Activated CD8-positive, alpha-beta T cell treated with anti-CD3 and anti-CD28 coated beads for 36 hours (primary cell): ENCODE measurements at places on chromosomes 12 and 14. TPM values are rescaled to one million over a fixed set of nuclear protein-coding genes. Genes with fewer than 3 reads are reported as not detected.

GRCh38 chr12:119842380-119842779 is 34.7 kb downstream of the CIT start:
- H3K27ac ChIP-seq = no peak overlapping the region
- no peaks in the 10 kb centered on the region for H3K4me1 ChIP-seq
- DNase-seq = no peak
- H3K4me3 ChIP-seq = no peak overlapping the region

The L2HGDH gene
- total RNA-seq = 18.4 TPM

DNA sequence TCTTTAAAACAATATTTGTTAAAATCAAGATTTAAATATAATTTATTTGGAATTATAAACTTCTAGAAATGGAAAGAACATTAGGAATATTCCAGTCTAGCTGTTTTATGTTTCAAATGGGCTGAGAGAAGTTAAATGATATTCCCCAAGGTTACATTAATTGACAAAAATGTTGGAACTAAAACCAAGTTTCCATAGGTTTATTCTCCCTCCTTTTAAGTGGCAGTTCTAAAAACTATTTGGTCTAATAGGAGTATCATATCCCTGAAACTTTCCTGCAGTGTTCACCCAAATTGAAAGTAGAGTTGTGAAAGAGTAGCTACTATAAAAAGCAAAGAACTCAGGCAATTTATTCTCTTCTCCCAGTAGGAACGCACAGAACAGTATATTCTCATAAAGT is 1185.5 kb downstream of the LRFN5 start:
- no peaks in the 10 kb centered on the region for H3K4me1 ChIP-seq
- no peak for DNase-seq
- no peak overlapping the region for H3K27ac ChIP-seq
- no peaks in the 10 kb centered on the region for H3K36me3 ChIP-seq
- no peaks in the 10 kb centered on the region for H3K27me3 ChIP-seq

GRCh38 chr14:70907176-70907995 is at the start of gene PCNX1:
Gene PCNX1 (plus strand): TSS chr14:70907459. CDS start chr14:70907851, 392 bp downstream.
- H3K36me3 ChIP-seq = peaks cover 13% of the 10 kb centered on the region
- peak within 1 kb of the TSS; percentile 92 for H3K27ac ChIP-seq
- H3K4me3 ChIP-seq = peak within 1 kb of the TSS; percentile 97

The CKB gene
- total RNA-seq = 5.8 TPM

- no peak overlapping the region for H3K4me3 ChIP-seq
- no peaks in the 10 kb centered on the region for H3K27me3 ChIP-seq
- no peak for DNase-seq
- H3K27ac ChIP-seq = no peak overlapping the region
Measured at GRCh38 chr12:97471194-97471593, 8.6 kb downstream of the RMST start.

DNA sequence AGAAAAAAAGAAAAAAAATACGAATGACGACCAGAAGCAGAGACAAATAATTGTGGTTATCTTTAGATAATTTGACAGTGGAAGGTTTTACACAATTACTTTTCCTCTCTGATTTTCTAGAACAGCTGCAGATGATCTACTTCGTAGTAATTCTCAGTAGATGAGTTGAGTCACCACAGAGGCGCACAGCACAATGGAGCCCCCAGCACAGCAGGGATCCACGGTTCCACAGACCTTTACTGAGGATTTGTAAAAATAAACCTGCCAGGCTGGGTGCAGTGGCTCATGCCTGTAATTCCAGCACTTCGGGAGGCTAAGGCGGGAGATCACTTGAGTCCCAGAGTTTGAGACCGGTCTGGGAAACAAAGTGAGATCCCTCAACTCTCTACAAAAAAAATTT is 29.3 kb downstream of the AMN start:
- H3K36me3 ChIP-seq = no peaks in the 10 kb centered on the region
- H3K4me1 ChIP-seq = peaks cover 15% of the 10 kb centered on the region
- no peak overlapping the region for H3K4me3 ChIP-seq
- H3K27me3 ChIP-seq = no peaks in the 10 kb centered on the region

The IL23A gene
- 41.3 TPM for total RNA-seq

The ADAMTS20 gene
- total RNA-seq = not detected

- no peak overlapping the region for H3K27ac ChIP-seq
- H3K27me3 ChIP-seq = peaks cover 5% of the 10 kb centered on the region
- no peak overlapping the region for H3K4me3 ChIP-seq
- no peaks in the 10 kb centered on the region for H3K4me1 ChIP-seq
Measured at GRCh38 chr14:36948157-36948859, 224.1 kb downstream of the SLC25A21 start.

GRCh38 chr14:71538288-71538687 is 393.9 kb upstream of the RGS6 start:
- H3K27ac ChIP-seq = no peak overlapping the region
- no peak overlapping the region for H3K4me3 ChIP-seq
- no peaks in the 10 kb centered on the region for H3K27me3 ChIP-seq
